ENCODE measurements at places on chromosomes 16 and 17. TPM values are rescaled to one million over a fixed set of nuclear protein-coding genes. Genes with fewer than 3 reads are reported as not detected.

ITGB3 gene
- 17.6 TPM for total RNA-seq

ABCA9 gene
- 0.05 TPM for total RNA-seq

GRCh38 chr16:554640-555365, 5.4 kb upstream of the PRR35 start:
- no peaks in the 10 kb centered on the region for H3K36me3 ChIP-seq
- no peaks in the 10 kb centered on the region for H3K27me3 ChIP-seq
- DNase-seq: no peak
- H3K4me3 ChIP-seq: no peak overlapping the region
- H3K4me1 ChIP-seq: peaks cover 27% of the 10 kb centered on the region

- H3K4me1 ChIP-seq: no peaks in the 10 kb centered on the region
- no peak for DNase-seq
- H3K27me3 ChIP-seq: no peaks in the 10 kb centered on the region
- no peak overlapping the region for H3K27ac ChIP-seq
- H3K4me3 ChIP-seq: no peak overlapping the region
These were observed 8.2 kb upstream of the FOXN1 start for GRCh38 chr17:28497931-28498330.

- peak overlapping the region; percentile 41 for H3K27ac ChIP-seq
- H3K4me3 ChIP-seq: no peak overlapping the region
- H3K27me3 ChIP-seq: no peaks in the 10 kb centered on the region
- no peaks in the 10 kb centered on the region for H3K36me3 ChIP-seq
- peaks cover 39% of the 10 kb centered on the region for H3K4me1 ChIP-seq
These were observed 17.9 kb downstream of the MYO18A start for GRCh38 chr17:29162082-29162908.

GRCh38 chr16:86768228-86768791, 190.0 kb downstream of the FOXL1 start:
- DNase-seq: no peak
- no peak overlapping the region for H3K27ac ChIP-seq
- H3K27me3 ChIP-seq: no peaks in the 10 kb centered on the region
- H3K4me1 ChIP-seq: no peaks in the 10 kb centered on the region
- H3K4me3 ChIP-seq: no peak overlapping the region
- no peaks in the 10 kb centered on the region for H3K36me3 ChIP-seq
